ENCODE measurements at places on chromosomes 4 and X.
A peak's percentile ranks its signal among the peaks of the same experiment; 100 is the strongest.

- no peaks in the 10 kb centered on the region for H3K27me3 ChIP-seq
- H3K36me3 ChIP-seq = no peaks in the 10 kb centered on the region
- H3K27ac ChIP-seq = no peak overlapping the region
- DNase-seq = no peak
- H3K4me1 ChIP-seq = no peaks in the 10 kb centered on the region
- no peak overlapping the region for H3K4me3 ChIP-seq
These were observed 291.9 kb downstream of the BMPR1B start for GRCh38 chr4:95049551-95050233.

DNA sequence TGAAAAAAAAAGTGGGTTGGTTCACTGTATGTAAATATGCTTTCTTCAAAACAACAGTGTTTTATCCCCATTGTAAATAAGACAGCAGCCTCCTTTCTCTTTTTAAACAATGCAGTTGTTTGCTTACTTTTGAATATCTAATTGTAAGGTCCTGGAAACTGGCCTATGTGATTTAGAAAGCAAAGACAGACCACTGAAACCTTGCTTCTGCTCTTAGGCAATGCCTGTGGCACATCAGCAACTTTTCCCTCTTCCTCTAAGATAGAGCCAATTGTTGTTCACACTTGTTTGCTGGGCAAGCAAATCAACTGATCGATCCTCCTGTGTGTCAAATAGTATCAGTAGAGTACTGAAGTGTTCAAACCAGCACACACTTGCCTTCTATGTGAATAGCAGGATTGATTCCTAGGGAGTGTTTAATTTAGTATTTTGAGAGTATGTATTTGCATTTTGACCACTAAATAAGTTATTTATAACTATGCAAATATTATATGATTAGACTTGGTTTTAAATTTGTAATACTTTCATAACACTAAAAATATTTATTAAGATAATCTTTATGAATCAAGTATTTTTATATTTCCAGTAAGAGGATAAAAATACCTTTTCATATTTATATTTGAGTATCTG is 55.4 kb upstream of the GRPR start:
- H3K4me1 ChIP-seq = no peaks in the 10 kb centered on the region
- no peak overlapping the region for H3K4me3 ChIP-seq
- no peaks in the 10 kb centered on the region for H3K27me3 ChIP-seq

- no peak overlapping the region for H3K4me3 ChIP-seq
- H3K27me3 ChIP-seq = no peaks in the 10 kb centered on the region
- no peak for DNase-seq
- H3K4me1 ChIP-seq = peaks cover 12% of the 10 kb centered on the region
- H3K27ac ChIP-seq = no peak overlapping the region
These were observed 26.9 kb downstream of the FAM241A start for GRCh38 chr4:112172180-112172579.

GRCh38 chr4:119240568-119240967 is 28.1 kb downstream of the USP53 start:
- no peaks in the 10 kb centered on the region for H3K27me3 ChIP-seq
- DNase-seq = no peak
- no peak overlapping the region for H3K4me3 ChIP-seq
- no peak overlapping the region for H3K27ac ChIP-seq
- peaks cover 2% of the 10 kb centered on the region for H3K36me3 ChIP-seq

GRCh38 chrX:17535229-17535628 is 160.2 kb downstream of the NHS start:
- DNase-seq = no peak
- no peak overlapping the region for H3K27ac ChIP-seq
- no peaks in the 10 kb centered on the region for H3K27me3 ChIP-seq
- H3K36me3 ChIP-seq = no peaks in the 10 kb centered on the region
- H3K4me1 ChIP-seq = no peaks in the 10 kb centered on the region

DNA sequence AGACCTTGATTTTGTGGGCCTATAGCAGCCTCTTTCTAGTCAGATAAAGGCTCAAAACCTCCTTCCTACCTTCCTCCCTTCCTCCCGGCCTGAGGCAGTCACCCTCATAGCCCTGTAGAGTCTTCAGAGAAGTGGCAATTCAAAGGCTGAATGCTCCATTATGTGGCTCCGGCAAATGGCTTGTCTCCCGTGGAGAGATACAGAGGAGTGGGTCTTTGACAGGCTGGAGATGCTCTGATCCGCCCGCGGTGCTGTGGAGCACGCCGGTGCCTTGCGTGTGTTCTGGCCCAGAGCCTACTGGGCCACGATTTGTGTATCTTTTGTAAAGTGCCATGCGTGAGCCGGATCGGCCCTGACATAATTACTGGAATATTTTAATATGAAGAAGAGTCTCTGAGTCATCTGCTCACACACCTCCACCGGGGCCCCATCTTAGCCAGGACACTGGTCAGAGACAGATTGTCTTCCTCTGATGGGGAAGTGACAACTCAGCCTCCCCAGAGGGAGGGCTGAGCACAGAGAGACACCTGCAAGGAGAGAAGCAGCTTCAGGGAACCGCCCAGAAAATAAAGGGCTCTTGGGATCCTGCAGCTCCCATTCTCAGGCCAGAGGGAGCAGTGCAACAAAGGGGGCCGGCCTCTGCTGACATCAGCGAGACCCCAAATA is 88.7 kb downstream of the DCTD start:
- no peak overlapping the region for H3K27ac ChIP-seq
- no peak overlapping the region for H3K4me3 ChIP-seq

- H3K27me3 ChIP-seq = peaks cover 2% of the 10 kb centered on the region
- H3K4me1 ChIP-seq = no peaks in the 10 kb centered on the region
- H3K36me3 ChIP-seq = no peaks in the 10 kb centered on the region
- no peak for DNase-seq
- H3K4me3 ChIP-seq = no peak overlapping the region
- no peak overlapping the region for H3K27ac ChIP-seq
These were observed 236 bp downstream of the PCDH10 start for GRCh38 chr4:133149364-133149695.

GRCh38 chrX:106159861-106160282 is 8.2 kb upstream of the PWWP3B start:
- no peaks in the 10 kb centered on the region for H3K27me3 ChIP-seq
- no peak overlapping the region for H3K27ac ChIP-seq
- no peak for DNase-seq
- H3K4me1 ChIP-seq = no peaks in the 10 kb centered on the region
- no peak overlapping the region for H3K4me3 ChIP-seq
- no peaks in the 10 kb centered on the region for H3K36me3 ChIP-seq

DNA sequence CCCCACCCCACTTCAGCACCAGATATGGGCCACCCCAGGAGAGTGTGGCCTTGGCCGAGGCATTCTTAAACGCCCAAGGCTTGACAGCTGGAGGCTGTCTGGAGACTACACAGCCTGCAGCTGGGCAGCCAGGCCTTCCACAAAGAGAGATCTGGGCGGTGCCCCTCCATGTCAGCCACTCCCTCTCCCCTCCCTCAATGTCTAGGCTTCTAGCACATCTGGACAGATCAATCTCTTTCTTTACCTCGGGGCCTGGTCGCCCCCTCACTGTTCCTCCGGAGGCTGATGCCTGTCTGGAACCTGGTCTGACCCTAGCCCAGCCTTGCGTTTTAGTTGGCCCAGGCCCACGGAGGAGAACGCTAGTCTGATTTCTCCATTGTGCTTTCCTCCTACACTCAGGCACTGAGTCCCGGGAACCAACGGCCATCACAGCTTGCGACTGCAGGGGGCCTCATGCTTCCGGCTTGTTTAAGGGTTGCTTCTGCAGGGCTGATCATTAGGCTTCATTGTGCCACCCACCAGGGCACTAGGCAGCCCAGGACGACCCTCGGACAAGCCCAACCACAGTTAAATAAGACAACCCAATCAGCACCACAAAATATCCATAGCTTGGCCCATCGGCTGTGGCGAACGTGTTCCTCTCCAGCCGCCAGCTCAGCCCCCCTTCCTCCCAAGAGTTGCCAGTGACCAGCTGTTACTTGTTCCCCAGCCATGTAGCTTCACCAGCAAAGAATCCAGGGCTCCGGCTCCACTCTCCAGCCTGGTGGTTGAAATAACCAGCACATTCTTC is 200.6 kb downstream of the BCOR start:
- no peaks in the 10 kb centered on the region for H3K4me1 ChIP-seq
- H3K4me3 ChIP-seq = no peak overlapping the region
- no peaks in the 10 kb centered on the region for H3K27me3 ChIP-seq
- no peaks in the 10 kb centered on the region for H3K36me3 ChIP-seq

- H3K4me1 ChIP-seq = no peaks in the 10 kb centered on the region
- H3K4me3 ChIP-seq = no peak overlapping the region
- H3K27me3 ChIP-seq = no peaks in the 10 kb centered on the region
- H3K27ac ChIP-seq = no peak overlapping the region
- H3K36me3 ChIP-seq = no peaks in the 10 kb centered on the region
- no peak for DNase-seq
These were observed 2068.9 kb downstream of the PCDH7 start for GRCh38 chr4:32789026-32789608.

GRCh38 chr4:91471280-91471679 is 832.5 kb upstream of the GRID2 start:
- no peak overlapping the region for H3K27ac ChIP-seq
- H3K36me3 ChIP-seq = no peaks in the 10 kb centered on the region
- DNase-seq = no peak
- no peaks in the 10 kb centered on the region for H3K4me1 ChIP-seq
- no peaks in the 10 kb centered on the region for H3K27me3 ChIP-seq

- no peaks in the 10 kb centered on the region for H3K36me3 ChIP-seq
- no peaks in the 10 kb centered on the region for H3K4me1 ChIP-seq
- H3K27me3 ChIP-seq = no peaks in the 10 kb centered on the region
- DNase-seq = no peak
- no peak overlapping the region for H3K27ac ChIP-seq
These were observed 409.3 kb downstream of the FAM47B start for GRCh38 chrX:35351795-35352483.

DNA sequence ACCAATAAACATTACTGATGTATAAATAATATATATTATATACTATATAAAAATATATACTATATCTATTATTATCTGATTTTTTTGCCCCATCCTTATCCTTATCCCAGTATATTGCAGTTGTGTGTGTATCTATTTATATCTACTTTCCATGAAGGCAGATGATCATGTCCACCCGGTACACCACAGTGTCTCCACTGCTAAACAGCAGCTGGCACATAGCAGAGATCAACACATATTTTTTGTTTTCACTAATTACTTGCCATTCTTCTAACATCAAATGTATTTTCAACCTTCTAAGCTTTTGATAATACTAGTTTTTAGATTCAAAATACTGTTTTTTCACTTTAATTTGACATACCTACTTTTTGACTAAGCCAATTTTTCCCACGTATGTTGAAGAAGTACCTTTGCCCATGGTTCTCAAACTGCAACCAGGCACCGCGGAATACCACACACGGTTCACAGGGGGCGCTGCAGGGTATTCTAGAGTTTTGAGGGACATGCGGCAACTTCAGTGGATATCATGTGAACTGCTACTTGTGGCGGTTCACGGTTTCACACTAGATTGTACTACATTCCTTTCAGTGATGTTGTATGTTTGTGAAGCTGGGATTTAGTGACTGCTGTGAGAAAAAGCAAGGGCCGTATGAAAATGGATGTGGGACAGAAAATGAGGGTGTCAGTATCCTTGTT is 182.5 kb upstream of the NPY2R start:
- no peak overlapping the region for H3K27ac ChIP-seq
- no peaks in the 10 kb centered on the region for H3K4me1 ChIP-seq
- H3K27me3 ChIP-seq = no peaks in the 10 kb centered on the region
- DNase-seq = no peak
- H3K36me3 ChIP-seq = no peaks in the 10 kb centered on the region
- no peak overlapping the region for H3K4me3 ChIP-seq

GRCh38 chrX:104343428-104344129 is 88.8 kb upstream of the ESX1 start:
- no peaks in the 10 kb centered on the region for H3K36me3 ChIP-seq
- H3K27me3 ChIP-seq = no peaks in the 10 kb centered on the region
- no peak overlapping the region for H3K4me3 ChIP-seq
- no peak overlapping the region for H3K27ac ChIP-seq

DNA sequence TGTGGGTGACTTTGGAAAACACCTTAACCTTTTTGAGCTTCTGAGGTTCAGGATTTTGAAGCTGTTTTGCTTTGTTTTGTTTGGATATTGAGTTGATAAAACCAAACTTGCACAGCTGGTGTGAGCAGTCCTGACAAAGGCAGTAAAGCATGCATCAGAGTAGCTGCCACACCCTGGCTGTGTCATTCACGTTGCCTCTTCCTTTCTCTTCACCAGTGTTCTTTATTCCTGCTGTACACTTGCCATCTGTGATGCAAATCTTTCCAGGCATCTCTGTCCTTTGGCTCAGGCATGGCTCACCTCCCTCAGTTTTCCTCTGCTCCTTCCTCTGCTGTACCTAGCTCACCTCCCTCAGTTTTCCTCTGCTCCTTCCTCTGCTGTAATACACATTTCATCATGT is 1850.2 kb upstream of the AGA start:
- no peak overlapping the region for H3K4me3 ChIP-seq
- no peaks in the 10 kb centered on the region for H3K27me3 ChIP-seq
- no peak overlapping the region for H3K27ac ChIP-seq
- DNase-seq = no peak

DNA sequence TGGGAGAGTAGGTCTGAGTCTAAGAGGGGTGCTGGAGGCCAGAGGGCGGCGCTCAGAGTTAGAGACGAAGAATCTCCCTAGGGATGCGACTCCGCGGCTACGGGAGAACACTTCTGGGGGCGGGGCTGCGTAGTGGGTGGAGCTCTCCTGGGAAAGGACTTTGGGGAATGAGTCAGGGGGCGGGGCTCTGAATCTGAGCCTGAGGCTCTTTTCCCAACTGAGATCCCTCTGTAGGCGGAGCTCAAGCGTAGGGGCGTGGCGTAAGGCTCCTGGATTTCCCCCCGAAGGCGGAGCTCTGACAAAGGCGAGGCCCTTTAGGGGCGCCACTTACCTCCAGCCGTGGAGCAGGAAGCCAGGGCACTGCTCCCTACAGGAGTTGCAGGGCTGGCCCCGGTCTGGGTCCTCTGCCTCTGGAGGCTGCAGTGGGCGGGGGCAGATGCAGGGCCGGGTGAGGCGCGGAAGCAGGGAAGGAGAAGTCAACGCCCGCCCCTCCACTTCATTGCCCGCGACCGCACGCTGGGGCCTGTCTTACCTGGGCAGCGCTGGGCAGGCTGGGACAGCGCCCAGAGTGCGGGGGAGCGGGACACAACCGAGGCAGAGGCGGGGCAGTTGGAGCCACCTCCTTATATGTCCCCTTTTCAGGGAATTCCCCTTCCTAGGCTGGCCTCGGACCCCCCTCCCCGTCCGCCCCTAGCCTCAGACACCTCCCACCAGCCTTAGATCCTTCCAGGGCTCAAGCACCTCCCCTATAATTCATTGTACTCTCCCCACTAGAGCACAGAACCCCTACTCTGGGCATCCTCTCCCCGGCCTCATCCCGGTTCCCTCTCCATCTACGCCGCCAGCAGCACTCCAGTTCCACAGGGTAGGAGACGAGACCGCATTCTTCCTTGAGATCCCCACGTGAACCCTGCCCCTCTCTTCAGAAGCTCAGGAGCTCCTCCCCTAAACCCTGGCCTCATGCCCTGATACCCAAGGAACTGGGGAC is 1.6 kb downstream of the PRICKLE3 start:
- no peak for DNase-seq
- H3K4me1 ChIP-seq = peaks cover 8% of the 10 kb centered on the region
- H3K4me3 ChIP-seq = peak overlapping the region; percentile 24

GRCh38 chr4:104205116-104205515 is 289.6 kb downstream of the CXXC4 start:
- H3K4me1 ChIP-seq = no peaks in the 10 kb centered on the region
- H3K27me3 ChIP-seq = no peaks in the 10 kb centered on the region
- no peak overlapping the region for H3K27ac ChIP-seq
- no peak for DNase-seq

GRCh38 chr4:146252969-146253611 is 38.8 kb downstream of the REELD1 start:
- no peaks in the 10 kb centered on the region for H3K27me3 ChIP-seq
- H3K4me3 ChIP-seq = no peak overlapping the region
- no peaks in the 10 kb centered on the region for H3K4me1 ChIP-seq
- H3K27ac ChIP-seq = no peak overlapping the region
- no peak for DNase-seq

Data from naive thymus-derived CD4-positive, alpha-beta T cell (primary cell).